Stimulated activated CD4-positive, alpha-beta T cell treated with anti-CD3 and anti-CD28 coated beads, Interleukin-2, amount 100 ng/mL, for 48 hours (primary cell): ENCODE measurements at places on chromosomes 1 and 21.

DNA sequence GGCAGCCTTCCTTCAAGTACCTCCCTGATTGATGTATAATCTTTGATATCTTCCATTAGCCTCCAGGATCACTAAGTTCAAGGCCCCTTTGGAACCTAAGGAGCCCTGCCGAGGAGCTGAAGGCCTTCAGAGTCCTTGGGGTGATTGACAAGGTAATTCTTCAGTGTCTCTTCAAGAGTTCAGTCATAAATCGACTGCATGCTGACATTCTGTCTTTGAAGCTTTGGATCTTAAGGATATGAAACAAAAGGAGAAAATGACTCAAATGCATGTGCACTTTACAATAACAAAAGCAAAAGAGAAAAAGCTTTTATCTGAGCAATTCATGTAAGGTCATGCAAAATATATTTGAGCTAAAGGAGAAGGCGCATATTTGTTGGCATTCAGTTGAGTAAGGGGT is 125.3 kb downstream of the RPS6KC1 start:
- DNase-seq = no peak

- DNase-seq = no peak
These were observed 15.3 kb downstream of the BECN2 start for GRCh38 chr1:241972703-241973369.

DNA sequence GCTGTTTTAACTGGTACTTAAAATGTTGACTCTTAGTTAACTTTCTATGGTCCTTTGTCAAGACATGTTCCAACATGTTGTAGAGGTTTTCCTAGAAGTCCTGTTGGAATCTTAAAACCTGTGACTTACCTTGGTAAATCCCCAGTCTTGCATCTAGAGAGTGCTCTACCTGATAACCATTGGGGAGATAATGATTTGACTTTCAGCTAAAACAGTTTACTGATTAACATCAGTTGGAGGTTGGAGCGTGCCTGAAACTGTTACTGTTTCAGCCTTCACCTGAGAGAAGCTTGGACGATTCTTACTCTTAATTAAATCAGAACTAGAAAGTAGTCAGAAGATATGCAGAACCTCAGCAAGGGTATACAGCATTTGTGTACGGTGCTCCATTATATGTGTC is 8.8 kb downstream of the MDM4 start:
- DNase-seq = no peak

DNA sequence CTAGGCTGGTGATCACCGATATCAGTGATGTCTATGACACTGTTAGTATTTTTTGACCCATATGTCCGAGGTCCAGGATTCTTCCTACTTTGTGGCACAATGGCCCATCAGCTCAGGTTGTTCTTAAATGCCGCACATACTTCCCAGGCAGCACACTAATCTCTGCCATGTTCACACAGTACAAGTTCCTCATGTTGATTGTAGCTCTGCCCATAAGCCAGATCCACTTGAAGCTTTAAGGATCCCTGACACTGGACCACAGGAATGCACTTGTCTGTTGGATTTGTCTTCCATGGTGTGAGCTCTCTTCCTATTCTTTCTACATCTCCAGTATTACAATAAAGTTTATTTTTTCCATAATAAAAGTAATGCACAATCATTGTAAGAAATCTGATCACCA is 69.5 kb downstream of the DDX20 start:
- DNase-seq = no peak

- DNase-seq = no peak
These were observed 32.2 kb downstream of the POFUT2 start for GRCh38 chr21:45255381-45256020.

GRCh38 chr1:27787895-27788294 is 14.9 kb downstream of the STX12 start:
- DNase-seq = no peak

DNA sequence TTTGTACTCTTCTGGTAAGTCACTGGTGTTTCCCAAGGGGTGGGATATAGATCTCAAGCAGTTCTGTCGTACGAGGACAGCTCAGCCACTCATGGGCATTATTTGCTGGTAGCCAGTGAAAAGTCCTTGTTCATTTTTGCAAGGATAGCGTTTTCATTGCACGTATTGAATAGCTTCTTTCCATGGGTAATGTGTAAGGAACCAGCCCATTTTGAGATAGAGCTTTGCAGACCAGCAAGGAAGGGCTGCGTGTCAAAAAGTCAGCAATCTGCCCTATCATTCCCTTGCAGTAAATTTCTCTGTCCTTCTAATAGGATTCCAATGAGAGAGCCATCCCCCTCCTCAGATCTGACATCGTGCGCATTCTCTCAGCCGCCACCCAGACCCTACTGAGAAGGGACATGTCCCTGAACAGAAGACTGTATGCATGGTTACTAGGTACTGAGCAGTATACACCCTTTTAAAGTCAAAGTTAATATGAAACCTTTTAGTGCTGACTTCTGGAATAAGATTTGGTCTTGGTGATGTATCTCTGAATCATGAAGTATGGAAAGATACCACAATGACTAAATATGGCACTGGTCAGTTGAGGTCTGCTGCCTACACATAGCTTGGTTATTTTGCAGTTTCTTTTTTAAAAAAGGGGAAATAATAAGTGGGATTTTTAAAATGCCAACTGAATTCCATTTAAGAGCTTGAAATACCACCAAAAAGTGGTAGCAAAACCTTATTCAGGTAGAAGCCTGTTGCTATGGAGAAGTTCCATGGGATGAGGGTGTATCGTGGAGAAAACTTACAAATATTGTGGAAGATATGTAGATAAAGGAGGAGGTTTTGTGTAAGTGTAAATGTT is 55.3 kb downstream of the DOP1B start:
- DNase-seq = no peak

- no peak for DNase-seq
These were observed 15.0 kb upstream of the SDC3 start for GRCh38 chr1:30923597-30923996.

DNA sequence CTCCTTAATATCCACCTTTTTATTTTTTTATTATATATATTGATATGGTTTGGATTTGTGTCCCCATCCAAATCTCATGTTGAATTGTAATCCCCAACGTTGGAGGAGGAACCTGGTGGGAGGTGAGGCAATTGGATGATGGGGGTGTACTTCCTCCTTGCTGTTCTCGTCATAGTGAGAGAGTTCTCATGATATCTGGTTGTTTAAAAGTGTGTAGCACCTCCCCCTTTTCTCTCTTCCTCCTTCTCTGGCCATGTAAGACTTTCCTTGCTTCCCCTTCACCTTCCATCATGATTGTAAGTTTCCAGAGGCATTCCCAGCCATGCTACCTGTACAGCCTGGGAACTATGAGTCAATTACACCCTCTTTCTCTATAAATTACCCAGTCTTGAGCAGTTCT is 22.7 kb upstream of the CCSAP start:
- no peak for DNase-seq

GRCh38 chr1:101408212-101409042 is 171.6 kb downstream of the S1PR1 start:
- no peak for DNase-seq

- DNase-seq = no peak
These were observed 10.9 kb downstream of the NR5A2 start for GRCh38 chr1:200038325-200038980.

GRCh38 chr1:22575532-22576149 is 12.4 kb downstream of the EPHA8 start:
- no peak for DNase-seq

- no peak for DNase-seq
These were observed 273.2 kb downstream of the BACH1 start for GRCh38 chr21:29571949-29572348.

- DNase-seq = no peak
These were observed at the start of gene RGS5 for GRCh38 chr1:163202833-163203451. Gene RGS5 (minus strand): TSS chr1:163202916. CDS start chr1:163202835, 81 bp downstream.

DNA sequence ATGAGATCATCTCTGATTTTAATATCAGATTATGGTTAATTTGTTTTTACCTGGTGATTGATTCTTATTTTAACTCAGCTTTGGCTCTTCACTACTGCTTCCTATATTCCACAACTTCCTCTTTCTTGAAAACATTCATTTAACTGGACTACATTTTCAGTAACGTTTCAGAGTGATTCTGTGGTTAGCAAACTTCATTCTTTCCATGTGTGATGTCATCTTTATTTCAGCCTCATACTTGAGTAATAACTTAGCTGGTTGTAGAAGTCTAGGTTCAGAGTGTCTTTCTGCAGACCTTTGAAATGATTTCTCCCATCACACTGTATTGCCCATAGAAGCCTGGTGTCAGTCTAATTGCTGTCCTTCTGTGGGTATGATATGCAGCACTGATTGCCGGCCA is 36.0 kb upstream of the SLC35F3 start:
- no peak for DNase-seq

DNA sequence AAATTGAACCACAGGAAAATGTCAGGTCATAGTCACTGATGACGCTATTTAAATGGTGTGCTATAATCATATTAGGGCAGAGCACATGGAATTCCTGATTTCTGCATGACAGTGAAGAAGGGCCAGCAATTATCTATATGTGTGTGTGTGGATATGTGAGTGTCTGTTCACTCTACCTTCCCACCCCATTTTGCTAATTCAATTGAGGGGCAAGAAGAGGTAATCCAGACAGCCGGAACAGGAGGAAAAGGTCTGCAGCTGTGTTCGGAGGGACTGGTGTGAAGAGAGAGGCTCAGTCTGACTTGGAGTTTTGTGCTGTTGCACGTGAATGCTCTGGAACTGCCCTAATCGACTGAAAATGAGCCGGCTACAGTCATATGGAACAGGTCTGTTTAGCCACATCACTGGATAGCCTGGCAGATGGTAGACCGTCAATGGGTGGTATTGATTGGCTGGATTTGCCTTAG is 5.1 kb upstream of the ELAVL4 start:
- DNase-seq = no peak

DNA sequence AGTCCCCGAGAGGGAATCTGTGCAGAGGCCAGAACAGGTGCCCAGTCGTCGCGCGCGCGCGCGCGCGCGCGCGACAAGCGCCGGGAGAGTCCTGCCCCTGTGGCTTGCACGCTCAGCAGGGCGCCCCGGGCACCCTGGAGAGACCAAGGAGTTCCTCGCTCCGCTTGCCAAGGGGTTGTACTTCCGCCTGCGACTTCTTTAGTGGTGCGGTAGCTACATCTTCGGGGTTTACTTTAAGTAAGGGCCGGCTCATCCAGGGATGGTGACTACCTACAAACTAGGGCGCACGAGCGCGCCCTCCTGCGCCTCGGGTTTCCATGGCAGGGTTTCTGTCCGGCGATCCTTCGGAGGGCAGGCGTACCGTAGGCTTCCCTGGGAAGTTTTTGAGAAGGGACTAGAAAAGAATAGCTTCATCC is 1.4 kb downstream of the LHX4 start:
- no peak for DNase-seq

- no peak for DNase-seq
These were observed 7.7 kb upstream of the GPATCH4 start for GRCh38 chr1:156608981-156609380.

GRCh38 chr1:35769188-35769758 is 505 bp downstream of the CLSPN start:
- DNase-seq = peak; percentile 78

DNA sequence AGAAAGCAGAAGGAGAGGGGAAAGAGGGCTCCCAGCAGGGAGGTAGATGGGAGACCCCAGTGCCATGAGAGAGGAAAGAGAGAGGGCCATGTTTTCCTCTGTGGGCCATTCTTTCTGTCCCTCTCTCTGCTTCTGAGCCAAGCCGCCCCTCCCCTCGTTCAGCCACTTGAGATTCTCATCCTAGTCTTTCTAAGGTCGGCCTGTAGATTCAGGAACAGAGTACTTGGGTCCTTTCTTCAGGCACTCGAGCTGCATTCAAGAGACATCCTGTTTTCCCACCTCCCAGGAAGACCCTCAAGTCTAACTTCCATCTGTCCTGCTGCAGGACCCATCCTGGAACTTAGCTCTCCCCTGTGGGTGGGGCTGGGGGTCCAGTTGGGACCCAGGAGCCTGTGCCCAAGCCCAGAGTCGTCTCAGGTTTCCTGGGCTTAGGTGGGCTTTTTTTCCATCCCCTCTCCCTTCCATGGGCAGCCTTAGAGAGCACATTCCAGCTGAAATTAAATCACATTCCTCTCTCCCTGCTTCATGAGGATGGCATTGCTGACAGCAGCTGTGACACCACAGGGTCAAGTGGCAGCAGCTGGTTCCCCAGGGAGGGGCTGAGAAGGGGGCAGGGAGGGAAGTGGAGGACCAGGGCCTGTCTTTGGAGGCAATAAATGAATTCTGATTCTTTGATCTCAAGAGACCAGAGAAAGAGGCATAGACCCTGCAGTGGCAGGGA is 13.0 kb downstream of the NES start:
- no peak for DNase-seq

DNA sequence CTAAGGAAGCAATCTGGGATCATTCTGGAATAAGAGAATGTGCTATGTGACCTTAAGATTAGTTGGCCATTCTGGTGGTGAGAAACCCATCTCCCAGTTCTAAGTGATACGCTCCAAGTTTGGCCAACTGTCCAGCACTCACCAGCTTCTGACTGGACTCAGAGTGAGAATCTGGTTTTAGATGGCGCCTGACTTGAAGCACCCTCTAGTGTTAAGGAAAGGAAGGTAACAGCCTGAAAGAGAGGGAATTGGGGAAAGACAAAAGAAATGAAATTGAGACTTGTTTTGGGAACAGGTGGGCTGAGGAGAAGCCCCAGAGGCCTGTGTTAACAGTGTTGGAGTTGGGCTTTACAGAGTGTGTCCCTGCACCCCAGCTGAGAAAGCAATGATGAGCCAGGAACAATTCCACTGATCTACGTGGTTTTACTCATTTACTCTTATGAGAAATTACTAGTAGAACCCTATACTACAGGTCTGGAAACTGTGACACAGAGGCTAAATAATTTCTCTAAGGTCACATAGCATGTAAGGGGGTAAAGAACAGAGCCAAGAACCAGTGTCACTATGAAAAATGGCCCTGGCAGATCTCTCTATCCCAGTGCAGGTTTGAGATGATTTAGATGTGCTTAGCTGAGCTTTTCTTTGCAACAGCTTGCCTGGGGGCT is 9.3 kb upstream of the FCAMR start:
- DNase-seq = no peak

- no peak for DNase-seq
These were observed 39.9 kb downstream of the ENAH start for GRCh38 chr1:225613006-225613405.

- DNase-seq = no peak
These were observed 68.9 kb downstream of the LRIG2 start for GRCh38 chr1:113141650-113142473.

GRCh38 chr1:43171312-43171875 is 696 bp downstream of the EBNA1BP2 start:
- DNase-seq = no peak

- no peak for DNase-seq
These were observed 54.5 kb downstream of the PCNX2 start for GRCh38 chr1:233240829-233241682.

- no peak for DNase-seq
These were observed 624 bp downstream of the CTSK start for GRCh38 chr1:150807249-150808023.

DNA sequence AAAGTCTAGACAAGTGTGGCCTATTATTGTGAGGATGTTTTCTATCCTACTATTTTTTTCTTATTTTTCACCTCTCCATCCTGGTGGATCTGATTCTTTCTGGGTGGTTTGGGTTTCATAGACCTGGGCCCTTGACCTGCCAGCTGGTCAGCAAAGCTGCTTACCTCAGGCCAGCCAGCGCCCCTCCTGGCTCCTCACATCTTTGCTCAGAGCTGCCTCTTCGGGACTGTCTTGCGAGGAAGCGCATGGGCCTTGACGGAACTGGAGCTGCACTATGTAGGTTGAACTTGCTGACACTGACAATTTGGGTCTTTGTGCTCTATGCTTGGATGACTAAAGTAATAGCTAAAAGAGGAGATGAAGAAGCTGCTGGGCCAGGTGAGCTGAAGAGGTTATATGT is 138.5 kb upstream of the SYT6 start:
- DNase-seq = no peak

- no peak for DNase-seq
These were observed 225.4 kb downstream of the TRABD2B start for GRCh38 chr1:47771751-47772150.
